CD14-positive monocyte (primary cell): ENCODE measurements at places on chromosomes 4 and X. TPM values are rescaled to one million over a fixed set of nuclear protein-coding genes. Genes with fewer than 3 reads are reported as not detected.

GRCh38 chrX:83829874-83830273 lies 31.1 kb upstream of the CYLC1 start:
- no peak for DNase-seq
- no peaks in the 10 kb centered on the region for H3K4me1 ChIP-seq
- H3K4me3 ChIP-seq = no peak overlapping the region
- H3K36me3 ChIP-seq = no peaks in the 10 kb centered on the region

- H3K27ac ChIP-seq = no peak overlapping the region
- no peak overlapping the region for H3K4me3 ChIP-seq
- no peaks in the 10 kb centered on the region for H3K27me3 ChIP-seq
- DNase-seq = no peak
- no peaks in the 10 kb centered on the region for H3K4me1 ChIP-seq
- H3K36me3 ChIP-seq = no peaks in the 10 kb centered on the region
Measured at GRCh38 chrX:155966876-155967275, 30.6 kb upstream of the IL9R start.

DNA sequence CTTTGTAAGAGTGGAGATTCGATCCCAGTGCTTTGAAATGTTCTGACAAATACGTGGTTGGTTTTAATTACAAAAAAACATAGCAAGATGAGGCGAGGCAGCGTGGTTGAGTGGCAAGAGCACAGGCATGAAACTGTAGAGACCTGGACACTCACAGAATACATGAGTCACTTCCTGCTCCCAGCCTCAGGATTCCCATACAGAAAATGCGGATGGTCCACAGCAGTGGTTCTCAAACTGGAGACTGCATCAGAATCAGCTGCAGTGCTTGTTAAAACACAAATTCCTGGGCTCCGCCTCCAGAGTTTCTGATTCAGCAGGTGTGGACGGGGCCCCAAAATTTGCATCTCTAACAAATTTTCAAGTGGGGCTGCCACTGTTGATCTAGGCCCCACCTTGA lies 10.1 kb downstream of the OTOP1 start:
- H3K27me3 ChIP-seq = no peaks in the 10 kb centered on the region
- no peak overlapping the region for H3K4me3 ChIP-seq
- no peaks in the 10 kb centered on the region for H3K36me3 ChIP-seq
- H3K27ac ChIP-seq = no peak overlapping the region

- no peak for DNase-seq
- no peaks in the 10 kb centered on the region for H3K36me3 ChIP-seq
- H3K4me3 ChIP-seq = no peak overlapping the region
- H3K27me3 ChIP-seq = no peaks in the 10 kb centered on the region
- H3K4me1 ChIP-seq = no peaks in the 10 kb centered on the region
Measured at GRCh38 chr4:12399781-12400180, 971.1 kb upstream of the HS3ST1 start.

GRCh38 chr4:24956091-24956490 lies 43.2 kb upstream of the CCDC149 start:
- no peak overlapping the region for H3K4me3 ChIP-seq
- H3K27me3 ChIP-seq = no peaks in the 10 kb centered on the region
- H3K4me1 ChIP-seq = peaks cover 5% of the 10 kb centered on the region
- no peak overlapping the region for H3K27ac ChIP-seq
- no peaks in the 10 kb centered on the region for H3K36me3 ChIP-seq

DNA sequence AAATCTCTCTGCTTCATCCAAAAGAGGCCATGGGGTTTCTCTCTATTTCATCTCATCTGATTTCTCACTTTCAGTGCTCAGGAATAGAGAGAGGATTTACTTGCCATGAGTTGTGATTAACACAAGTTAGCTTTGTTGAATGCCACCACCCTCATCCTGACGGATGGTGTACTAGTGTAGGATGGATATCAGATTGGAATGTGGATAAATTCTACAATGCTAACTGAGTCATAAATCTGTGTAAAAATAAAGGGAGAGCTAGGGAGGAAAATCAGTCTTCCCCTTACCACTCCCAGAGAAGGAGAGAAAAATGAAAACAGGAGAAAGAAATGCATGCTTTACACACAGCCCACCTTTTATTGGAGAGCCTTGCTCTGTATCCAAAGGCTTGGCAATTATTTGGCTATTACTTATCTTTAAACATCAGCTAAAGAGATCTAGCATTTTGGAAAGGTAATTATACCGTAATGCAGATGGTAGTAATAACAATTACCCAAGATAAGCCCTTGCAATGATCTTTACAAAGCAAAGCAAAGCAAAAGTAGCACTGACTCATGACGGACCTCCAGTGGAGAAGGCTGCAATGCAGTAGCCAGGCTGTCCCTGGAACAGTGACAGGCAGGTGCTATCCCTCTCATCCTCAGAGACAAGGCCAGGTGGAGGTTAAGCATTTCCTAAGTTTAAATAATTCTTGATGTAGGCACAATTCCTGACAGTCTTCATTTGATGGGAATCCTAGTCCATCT lies 306.3 kb upstream of the PPARGC1A start:
- no peaks in the 10 kb centered on the region for H3K27me3 ChIP-seq
- H3K4me1 ChIP-seq = no peaks in the 10 kb centered on the region
- no peak overlapping the region for H3K27ac ChIP-seq
- DNase-seq = no peak
- no peak overlapping the region for H3K4me3 ChIP-seq

DNA sequence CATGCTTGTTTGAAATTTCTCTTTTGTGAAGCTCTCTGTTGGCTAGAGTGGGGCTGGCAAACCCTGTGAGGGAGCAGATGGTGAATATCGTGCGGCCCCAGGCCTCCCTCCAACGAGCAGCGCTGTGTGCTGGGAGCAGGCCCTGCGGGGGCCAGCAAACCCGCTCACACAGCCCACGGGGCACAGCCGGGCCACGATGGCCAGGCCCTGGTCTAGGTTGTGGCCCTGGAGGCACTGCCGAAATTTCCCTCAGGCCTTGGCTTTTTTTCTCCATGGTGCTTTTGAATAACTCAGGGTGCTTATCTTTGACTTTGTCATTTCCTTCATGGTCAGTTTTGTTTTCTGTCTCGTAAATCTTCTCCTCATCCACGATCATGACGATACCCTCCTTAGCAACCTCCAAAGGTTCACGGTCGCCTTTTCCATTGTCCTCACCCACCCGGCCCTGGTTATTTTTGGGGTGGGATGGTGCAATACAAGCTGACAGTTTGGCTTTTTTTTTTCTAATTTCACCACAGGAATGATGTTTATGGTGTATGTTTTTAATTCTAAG lies 20.7 kb downstream of the PCGF3 start:
- DNase-seq = no peak
- H3K36me3 ChIP-seq = peaks cover 27% of the 10 kb centered on the region

DNA sequence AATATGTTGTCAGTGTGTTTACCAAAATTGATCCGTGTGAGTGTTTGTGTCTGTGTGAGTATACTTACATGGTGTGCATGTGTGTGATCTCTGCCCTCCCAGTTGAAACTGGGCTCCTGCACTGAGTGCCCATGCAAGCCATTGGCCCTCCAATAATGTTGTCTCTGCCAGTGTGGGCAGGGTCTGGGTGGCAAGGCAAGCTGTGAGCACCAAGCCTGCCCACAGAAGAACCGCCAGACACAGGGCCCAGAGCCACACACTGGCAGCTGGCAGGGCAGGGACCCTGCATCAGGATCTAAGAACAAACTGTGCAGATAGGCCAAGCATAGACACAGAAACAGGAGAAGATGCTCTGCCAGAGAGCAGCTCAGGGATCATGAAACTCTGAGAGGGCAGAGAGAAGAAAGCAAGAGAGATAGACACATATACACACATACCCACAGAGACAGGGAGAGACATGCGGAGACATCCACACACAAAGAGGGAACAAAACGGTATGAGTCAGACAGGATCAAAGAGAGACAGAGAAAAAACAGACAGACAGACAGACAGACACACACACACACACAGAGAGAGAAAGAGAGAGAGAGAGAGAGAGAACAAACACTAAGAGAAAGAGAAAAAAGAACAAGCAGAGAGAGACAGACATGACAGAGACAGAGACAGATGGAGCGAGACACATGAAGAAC lies 555.0 kb downstream of the MID1IP1 start:
- no peak overlapping the region for H3K27ac ChIP-seq
- no peaks in the 10 kb centered on the region for H3K36me3 ChIP-seq
- H3K27me3 ChIP-seq = no peaks in the 10 kb centered on the region
- no peak for DNase-seq
- H3K4me1 ChIP-seq = no peaks in the 10 kb centered on the region

DNA sequence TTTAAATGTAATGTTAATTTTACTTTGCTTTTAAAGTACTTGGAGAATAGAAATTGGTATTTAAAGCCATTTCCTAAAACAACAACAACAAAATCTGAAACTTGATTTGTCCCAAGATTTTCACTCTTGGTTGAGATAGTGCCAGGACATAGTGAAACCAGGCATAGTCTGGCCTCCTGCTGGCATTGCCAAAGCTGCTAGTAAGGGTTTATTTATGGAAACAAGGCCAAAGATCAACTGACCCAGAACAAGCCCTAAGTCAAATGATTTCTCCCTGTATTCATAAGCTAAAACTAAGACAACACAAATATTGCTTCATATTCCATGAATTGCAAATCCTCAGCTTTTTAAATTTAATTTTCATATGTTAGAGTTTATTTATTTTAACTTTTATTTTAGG lies 227.5 kb upstream of the FGF13 start:
- H3K4me1 ChIP-seq = no peaks in the 10 kb centered on the region
- H3K27ac ChIP-seq = no peak overlapping the region
- H3K27me3 ChIP-seq = no peaks in the 10 kb centered on the region
- H3K36me3 ChIP-seq = no peaks in the 10 kb centered on the region

Gene SSX2
- not detected for polyA plus RNA-seq

Gene SLC38A5
- 0.94 TPM for polyA plus RNA-seq

Gene ADGRG4
- polyA plus RNA-seq = not detected

Gene MFAP3L
- polyA plus RNA-seq = 0.01 TPM in 1 of 2 replicates, not detected in the other
